ENCODE measurements at places on chromosomes 12 and 14. TPM values are rescaled to one million over a fixed set of nuclear protein-coding genes. Genes with fewer than 3 reads are reported as not detected.

DNA sequence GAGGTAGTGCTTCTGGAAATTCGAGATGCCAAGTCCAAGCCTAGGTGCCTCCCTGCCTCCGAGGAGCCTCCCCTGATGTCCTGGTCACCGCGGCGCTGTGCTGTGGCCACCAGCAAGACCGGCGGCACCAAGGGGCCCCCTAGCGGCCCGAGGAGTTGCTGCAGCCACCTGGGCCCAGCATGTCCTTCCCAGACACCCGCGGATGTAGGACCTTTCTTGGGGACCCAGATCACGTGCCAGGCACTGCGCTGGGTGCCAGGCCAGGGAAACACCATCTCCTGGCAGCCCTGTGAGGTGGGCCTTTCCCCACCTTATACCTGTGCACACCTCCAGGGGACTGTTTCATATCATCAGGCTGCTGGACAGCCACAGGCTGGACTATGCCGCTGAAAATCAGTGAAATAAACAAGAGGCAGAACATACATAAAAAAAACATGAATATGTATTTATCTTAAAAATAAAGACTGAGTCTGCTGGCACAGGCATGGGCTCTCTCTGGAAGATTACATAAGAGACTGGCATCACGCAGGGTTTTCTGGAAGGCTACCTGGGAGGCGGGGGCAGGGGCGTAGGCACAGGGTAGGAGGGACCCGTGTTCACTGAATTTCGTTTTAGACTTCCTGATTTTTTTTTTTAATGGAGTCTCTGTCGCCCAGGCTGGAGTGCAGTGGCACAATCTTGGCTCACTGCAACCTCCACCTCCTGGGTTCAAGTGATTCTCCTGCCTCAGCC is 15.9 kb upstream of the HHIPL1 start:
- DNase-seq = peak; percentile 64

DNA sequence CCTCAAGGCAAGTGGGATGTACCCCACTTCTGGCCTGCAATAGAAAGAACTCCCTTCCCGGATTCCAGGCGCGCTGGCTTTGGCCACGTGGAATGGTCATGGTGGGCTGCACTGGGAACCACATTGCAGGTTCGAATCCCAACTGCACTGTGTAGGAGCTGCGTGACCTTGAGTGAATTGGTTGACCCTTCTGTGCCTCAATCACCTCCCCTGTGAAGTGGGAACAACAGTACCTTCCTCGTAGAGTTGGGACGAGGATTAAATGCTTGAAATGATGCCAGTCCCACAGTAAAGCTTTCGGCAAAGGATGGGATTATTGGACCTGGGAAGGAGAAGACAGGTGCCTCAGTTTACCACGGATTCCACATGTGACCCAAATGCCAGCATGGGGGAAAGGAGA is 36.8 kb upstream of the MYL2 start:
- no peak for DNase-seq

- no peak for DNase-seq
Observed at GRCh38 chr14:38080696-38081095, 127.0 kb upstream of the SSTR1 start.

- no peak for DNase-seq
Observed at GRCh38 chr14:24283796-24284460, 12.5 kb upstream of the RABGGTA start.

DNA sequence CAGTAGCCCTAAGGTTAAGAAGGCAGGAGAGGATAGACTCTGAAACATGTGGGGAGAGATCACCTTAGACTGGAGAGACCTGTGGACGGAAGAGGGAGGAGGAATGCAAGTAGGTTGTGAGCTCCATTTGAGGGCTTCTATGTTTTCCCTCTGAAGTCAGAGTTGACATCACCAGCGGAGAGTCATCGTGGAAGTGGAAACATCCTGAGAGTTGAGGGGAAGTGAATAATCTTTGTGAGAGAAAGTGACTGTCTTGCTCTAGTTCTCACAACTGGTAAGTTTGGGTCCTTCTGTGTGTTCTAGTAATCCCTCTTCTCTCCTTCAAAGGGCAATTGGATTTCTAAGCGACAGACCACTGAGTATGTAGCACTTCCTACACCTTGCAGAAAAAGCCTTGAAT is 103.6 kb upstream of the CCND2 start:
- no peak for DNase-seq

DNA sequence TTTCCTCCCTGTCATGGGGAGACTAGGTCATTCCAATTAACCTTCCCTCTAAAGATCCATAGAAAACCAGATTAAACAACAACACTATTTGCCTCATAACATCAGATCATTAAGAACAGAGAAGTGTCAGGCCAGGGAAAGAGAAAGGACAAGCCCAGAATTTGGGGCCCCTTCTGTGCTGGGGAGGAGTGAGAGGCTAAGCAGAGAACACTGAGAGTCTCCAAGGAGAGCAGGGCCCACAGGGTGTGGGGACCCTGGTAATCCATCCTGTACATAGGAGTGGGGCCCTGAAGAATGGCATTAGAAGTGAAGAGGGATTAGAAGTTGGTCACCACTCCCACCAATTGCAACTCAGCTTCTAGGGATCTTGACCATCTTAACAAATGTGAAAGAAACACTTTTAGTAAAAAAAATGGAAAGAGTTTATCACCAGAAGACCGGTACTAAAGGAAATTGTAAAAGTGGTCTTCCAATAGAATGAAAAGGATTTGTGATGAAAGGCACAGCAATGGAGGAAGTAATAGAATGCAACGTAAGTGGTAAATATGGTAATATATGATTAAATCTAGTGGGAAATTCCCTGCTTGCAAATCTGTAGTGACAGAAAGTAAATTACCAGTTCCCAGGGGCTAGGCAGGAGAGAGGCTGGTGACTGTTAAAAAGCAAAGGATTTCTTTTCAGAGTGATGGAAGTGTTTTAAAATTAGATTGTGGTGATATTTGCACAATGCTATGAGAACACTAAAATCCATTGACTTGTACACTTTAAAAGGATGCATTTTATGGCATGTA is 14.0 kb upstream of the TMTC1 start:
- DNase-seq = no peak

DNA sequence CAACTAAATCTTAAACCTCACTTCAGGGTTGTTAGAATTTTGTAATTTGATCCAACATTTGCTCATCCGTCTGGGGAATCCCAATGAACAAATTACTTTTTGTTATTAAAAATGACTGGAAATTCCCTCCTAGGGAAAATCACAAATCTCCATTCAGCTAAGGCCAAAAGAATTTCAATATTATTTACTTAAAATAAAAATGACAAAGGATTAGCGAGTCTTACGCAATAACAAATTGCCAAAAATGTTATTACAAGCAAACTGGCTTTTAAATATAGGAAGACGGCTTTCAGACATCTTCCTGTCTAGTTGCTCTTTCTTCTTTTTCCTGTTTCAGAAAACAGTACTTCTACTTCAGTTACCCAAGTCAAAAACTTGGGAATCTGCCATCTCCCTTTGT is 92.4 kb upstream of the TSPAN8 start:
- no peak for DNase-seq

- DNase-seq = no peak
Observed at GRCh38 chr14:64089920-64090319, 204.3 kb downstream of the ESR2 start.

- peak; percentile 40 for DNase-seq
Observed at GRCh38 chr14:64645220-64645892, 58.9 kb upstream of the PLEKHG3 start.

- no peak for DNase-seq
Observed at GRCh38 chr12:77324416-77324762, 259.0 kb upstream of the E2F7 start.

TOGARAM1 gene
- 30.7 TPM for polyA plus RNA-seq

SCN8A gene
- polyA plus RNA-seq = 0.27 TPM

SCFD1 gene
- not detected for polyA plus RNA-seq

All from muscle of arm (tissue), 14 donors.